T-helper 17 cell (primary cell): ENCODE measurements at places on chromosomes 7 and 10.

DNA sequence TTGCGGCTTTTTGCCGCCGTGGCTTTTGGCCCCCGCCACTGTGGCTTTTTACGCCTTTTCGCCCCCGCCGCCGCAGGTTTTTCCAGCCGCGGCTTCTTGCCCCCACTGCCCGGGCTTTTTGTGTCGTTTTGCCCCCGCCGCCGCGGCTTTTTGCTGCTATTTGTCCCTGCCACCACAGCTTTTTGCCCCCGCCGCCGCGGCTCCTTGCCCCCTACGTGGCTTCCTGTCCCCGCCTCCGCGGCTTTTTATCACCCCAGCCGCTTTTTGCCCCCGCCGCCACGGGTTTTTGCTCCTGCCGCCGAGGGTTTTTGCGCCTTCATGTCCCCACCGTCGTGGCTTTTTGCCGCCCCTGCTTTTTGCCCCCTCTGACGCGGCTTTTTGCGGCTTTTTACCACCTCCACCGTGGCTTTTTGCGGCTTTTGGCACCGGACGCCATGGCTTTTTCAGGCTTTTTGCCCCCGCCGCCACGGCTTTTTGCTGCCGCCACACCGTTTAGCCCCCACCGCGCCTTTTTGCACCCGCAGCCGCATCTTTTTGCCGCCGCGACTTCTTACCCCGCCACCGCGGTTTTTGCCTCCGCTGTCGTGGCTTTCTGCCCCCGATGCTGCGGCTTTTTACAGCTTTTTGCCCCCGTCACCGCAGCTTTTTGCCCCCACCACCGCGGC, 637.0 kb downstream of the ZNF716 start:
- no peak for DNase-seq

GRCh38 chr7:2025188-2025587, 207.6 kb downstream of the MAD1L1 start:
- DNase-seq: no peak

DNA sequence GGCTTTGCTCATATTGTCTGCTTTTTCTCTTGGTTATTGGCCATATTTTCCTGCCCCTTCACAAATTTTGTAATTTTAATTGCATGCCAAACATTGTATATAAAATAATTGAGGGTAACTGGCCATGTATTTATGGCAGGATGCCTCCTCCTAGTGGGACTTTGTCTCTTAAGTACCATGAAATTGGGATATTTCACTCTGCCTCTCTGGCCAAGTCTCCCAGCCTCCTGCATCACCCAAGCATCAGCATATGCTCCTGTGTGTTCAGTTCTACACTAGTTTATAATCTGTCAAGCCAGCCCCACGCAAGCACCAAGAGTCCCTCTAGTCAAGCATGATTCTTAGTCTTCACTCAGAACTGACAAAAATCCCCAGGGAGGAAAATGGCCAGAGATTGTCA, 44.2 kb upstream of the FHIP2A start:
- no peak for DNase-seq

- no peak for DNase-seq
These were observed 396.4 kb upstream of the STEAP1 start for GRCh38 chr7:89757910-89758309.

DNA sequence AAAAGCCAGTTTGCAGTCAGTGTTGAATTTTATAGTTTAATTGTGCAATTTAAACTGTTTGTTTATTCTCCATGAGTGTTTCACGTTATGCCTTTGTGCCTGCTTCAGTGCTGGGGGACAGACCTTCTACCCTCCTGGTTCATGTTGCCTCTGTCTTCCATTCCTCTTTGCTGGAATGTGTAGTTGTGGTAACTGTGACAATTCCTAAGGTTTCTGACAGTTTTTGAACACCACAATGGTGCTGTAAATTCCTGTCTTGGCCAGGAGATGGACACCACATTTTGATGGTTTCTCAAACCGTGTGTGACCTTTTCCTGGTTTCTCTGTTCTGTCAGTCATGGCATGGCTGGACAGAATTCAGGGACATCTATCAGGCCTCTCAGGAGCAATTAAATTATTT, 201.7 kb downstream of the BICC1 start:
- no peak for DNase-seq

DNA sequence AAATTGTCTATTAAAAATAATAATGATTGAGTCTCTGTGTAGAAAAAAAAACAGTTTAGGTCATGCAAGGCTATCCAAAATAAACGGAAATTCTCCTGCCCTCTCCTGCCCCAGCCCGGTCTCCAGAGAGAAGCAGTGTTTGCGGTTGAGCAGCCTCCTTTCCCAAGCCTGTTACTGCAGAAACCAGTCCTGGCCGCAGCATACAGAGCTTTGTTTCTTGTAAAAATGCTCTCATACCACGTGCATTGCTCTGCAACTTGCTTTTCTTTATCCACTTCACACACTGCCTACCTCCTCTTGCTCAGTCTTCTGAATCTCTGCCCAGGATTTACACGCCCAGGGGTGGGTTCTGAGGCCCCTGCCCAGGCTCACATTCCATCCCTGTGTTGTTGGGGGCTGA, 34.4 kb upstream of the CUL1 start:
- DNase-seq: no peak
